Ammon's horn (tissue), 1 donor: ENCODE measurements at places on chromosomes 3 and 15.

GRCh38 chr3:152557302-152557999 lies 277.5 kb upstream of the P2RY1 start:
- DNase-seq, result no peak

DNA sequence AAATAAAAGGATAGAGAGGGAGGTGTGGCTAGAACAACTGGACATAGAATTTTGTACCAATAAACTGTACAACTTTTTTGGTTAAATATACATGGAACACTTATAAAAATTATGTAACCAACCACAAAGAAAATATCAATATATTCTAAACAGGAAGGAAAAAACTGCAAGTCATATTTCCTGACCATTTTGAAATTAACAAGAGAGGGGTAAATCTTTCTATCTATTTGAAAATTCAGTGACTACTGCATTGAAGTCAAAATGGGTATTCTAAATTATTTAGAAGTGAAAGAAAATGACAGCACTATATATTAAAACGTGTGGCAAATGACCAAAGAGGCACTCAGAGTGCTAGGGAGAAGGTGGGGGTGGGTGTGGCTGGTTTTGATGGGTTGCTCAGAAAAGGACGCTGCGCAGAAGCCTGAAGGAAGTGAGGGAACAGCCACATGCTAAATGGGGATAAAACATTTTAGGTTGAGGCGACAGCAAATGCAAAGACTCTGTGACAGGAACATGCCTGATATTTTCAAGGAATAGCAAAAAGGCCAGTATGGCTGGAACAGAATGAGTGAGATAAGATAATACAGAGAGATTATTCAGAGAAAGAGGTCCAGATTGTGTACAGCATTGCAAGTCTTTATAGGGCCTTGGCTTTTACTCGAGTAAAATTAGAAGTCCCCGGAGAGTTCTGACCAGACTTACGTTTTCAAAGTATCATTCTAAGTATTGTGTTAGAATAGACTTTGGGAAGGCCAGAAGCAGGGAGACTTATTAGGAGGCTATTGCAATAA lies 41.1 kb downstream of the ERICH6 start:
- DNase-seq, result no peak

DNA sequence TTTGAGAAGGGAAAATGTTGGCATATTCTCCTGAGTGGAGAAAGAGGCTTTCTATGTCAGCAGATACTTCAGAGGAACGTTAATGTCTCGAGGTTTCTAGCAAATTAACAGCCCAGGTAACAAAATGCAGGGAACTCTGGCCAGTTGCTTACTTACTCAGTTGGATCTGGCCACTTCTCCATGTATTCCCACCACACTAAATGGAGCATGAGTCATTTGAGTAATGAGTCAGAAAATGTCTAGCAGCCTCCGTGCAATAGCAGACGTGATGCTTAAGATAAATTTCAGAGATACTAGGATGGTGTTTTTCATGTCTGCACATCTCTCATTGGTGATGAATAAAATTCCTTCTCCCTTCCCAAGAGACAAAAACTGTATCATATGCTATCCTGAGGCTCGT lies 671.5 kb downstream of the FHIT start:
- peak; percentile 14 for DNase-seq

- peak; percentile 11 for DNase-seq
These were observed 30.8 kb downstream of the NRROS start for GRCh38 chr3:196670339-196670738.
